ENCODE measurements at places on chromosomes 3 and 15. TPM values are rescaled to one million over a fixed set of nuclear protein-coding genes. Genes with fewer than 3 reads are reported as not detected.

The ENTPD3 gene
- polyA plus RNA-seq: 1.1 TPM

The AADACL2 gene
- polyA plus RNA-seq: not detected

The GOLGA6D gene
- not detected for polyA plus RNA-seq

The PARP15 gene
- polyA plus RNA-seq: not detected

The SNX22 gene
- polyA plus RNA-seq: 1.1 TPM

The KBTBD13 gene
- polyA plus RNA-seq: not detected

The TRH gene
- polyA plus RNA-seq: not detected

The DYNC1LI1 gene
- polyA plus RNA-seq: 24.3 TPM

The PIF1 gene
- polyA plus RNA-seq: 0.47 TPM

The SCAANT1 gene
- not detected for polyA plus RNA-seq

The HGD gene
- 251 TPM for polyA plus RNA-seq

The ASB14 gene
- not detected for polyA plus RNA-seq

The CPOX gene
- polyA plus RNA-seq: 6.6 TPM

The NBEAL2 gene
- 25.7 TPM for polyA plus RNA-seq

The DUOXA2 gene
- 0.37 TPM for polyA plus RNA-seq

The ATP13A4 gene
- 0.49 TPM for polyA plus RNA-seq

The COL6A5 gene
- not detected for polyA plus RNA-seq

The LRRC49 gene
- 13.2 TPM for polyA plus RNA-seq

The PCOLCE2 gene
- 59.0 TPM for polyA plus RNA-seq

The ADGRG7 gene
- not detected for polyA plus RNA-seq

The MYO5C gene
- 4.6 TPM for polyA plus RNA-seq

The NEK10 gene
- 1.0 TPM for polyA plus RNA-seq

The ACTR8 gene
- 20.4 TPM for polyA plus RNA-seq

The KLHL40 gene
- not detected for polyA plus RNA-seq

The TRANK1 gene
- polyA plus RNA-seq: 1.2 TPM

The CEP19 gene
- polyA plus RNA-seq: 2.6 TPM

The POLQ gene
- not detected for polyA plus RNA-seq

The FBXL2 gene
- polyA plus RNA-seq: 10.8 TPM

The GAP43 gene
- polyA plus RNA-seq: not detected

The CSTA gene
- polyA plus RNA-seq: 0.80 TPM

The SPINK8 gene
- not detected for polyA plus RNA-seq

The TMCO5A gene
- not detected for polyA plus RNA-seq

The CHST2 gene
- polyA plus RNA-seq: 4.4 TPM

The CHDH gene
- polyA plus RNA-seq: 26.5 TPM

The SOX14 gene
- polyA plus RNA-seq: not detected

The GNAT1 gene
- polyA plus RNA-seq: not detected

The ALPK3 gene
- polyA plus RNA-seq: 3.1 TPM

The TAGLN3 gene
- 5.7 TPM for polyA plus RNA-seq

The HESX1 gene
- 2.1 TPM for polyA plus RNA-seq

The A4GNT gene
- not detected for polyA plus RNA-seq

The SLC12A1 gene
- 370 TPM for polyA plus RNA-seq

The GRK7 gene
- not detected for polyA plus RNA-seq

The SAMMSON gene
- not detected for polyA plus RNA-seq

The TNNC1 gene
- 86.6 TPM for polyA plus RNA-seq

The CMTM7 gene
- 26.0 TPM for polyA plus RNA-seq

The ARRDC4 gene
- 20.9 TPM for polyA plus RNA-seq

The ZBED2 gene
- 0.54 TPM for polyA plus RNA-seq

The GOLGA8N gene
- 6.3 TPM for polyA plus RNA-seq

The NTRK3 gene
- polyA plus RNA-seq: 8.9 TPM

The PLSCR1 gene
- 53.5 TPM for polyA plus RNA-seq

The CADPS gene
- not detected for polyA plus RNA-seq

The PLA1A gene
- 10.1 TPM for polyA plus RNA-seq

The CP gene
- 5.3 TPM for polyA plus RNA-seq

The SLC35G2 gene
- polyA plus RNA-seq: 4.2 TPM

The ERC2 gene
- polyA plus RNA-seq: 0.92 TPM

The TMEM266 gene
- 3.1 TPM for polyA plus RNA-seq

The LINS1 gene
- 8.8 TPM for polyA plus RNA-seq

The CYP19A1 gene
- not detected for polyA plus RNA-seq

Data from kidney (tissue), 22 donors.